ENCODE measurements at places on chromosomes 4 and X.
A peak's percentile ranks its signal among the peaks of the same experiment; 100 is the strongest.

DNA sequence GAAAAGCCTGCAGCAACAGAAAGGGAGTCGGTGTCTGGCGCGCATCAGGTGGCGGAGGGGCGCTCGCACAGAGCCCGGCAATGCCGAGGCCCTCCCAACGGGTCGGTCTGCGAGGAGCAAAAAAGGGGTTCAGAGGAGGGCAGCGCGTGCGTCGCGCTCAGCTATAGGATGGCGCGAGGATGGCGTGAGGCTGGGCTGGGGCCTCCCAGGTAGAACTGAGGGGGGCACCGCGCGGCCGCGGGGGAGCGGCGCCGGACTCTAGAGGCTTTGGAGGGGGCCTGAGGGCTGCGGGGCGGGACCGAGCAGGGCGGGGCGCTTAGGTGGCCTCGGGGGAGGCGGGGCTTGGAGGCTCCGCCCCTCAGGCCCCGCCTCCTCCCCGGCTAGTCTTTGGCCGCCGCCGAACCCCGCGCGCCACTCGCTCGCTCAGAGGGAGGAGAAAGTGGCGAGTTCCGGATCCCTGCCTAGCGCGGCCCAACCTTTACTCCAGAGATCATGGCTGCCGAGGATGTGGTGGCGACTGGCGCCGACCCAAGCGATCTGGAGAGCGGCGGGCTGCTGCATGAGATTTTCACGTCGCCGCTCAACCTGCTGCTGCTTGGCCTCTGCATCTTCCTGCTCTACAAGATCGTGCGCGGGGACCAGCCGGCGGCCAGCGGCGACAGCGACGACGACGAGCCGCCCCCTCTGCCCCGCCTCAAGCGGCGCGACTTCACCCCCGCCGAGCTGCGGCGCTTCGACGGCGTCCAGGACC, at the start of gene PGRMC1:
PGRMC1 (plus strand) TSS at position 414 of the 751 bp plus-strand sequence; CDS start at position 493, 79 bp downstream.
- peak; percentile 85 for DNase-seq

DNA sequence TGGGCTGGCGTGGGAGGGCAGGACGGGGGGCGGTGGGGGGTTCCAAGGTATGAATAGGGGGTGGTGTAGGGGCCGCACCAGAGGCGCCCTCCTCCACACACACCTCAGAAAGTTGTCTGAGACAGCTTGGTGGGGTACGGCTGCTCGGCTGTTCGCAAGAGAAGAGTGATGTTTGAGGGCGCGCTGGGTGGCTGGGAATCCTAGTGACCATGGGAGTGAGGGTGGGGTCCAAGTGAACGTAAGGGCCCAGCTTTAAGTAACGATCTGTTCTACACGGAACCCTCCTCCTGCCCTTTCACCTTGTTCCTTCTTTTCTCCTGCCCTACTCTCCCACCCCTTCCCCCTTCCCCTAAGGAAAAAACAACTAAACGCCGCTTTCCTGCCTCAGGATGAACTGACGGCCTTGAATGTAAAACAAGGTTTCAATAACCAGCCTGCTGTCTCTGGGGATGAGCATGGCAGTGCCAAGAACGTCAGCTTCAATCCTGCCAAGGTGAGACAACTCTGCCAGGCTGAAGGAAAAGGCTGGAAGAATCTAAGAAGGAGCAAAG, 664 bp downstream of the MED12 start:
- DNase-seq, result no peak

DNA sequence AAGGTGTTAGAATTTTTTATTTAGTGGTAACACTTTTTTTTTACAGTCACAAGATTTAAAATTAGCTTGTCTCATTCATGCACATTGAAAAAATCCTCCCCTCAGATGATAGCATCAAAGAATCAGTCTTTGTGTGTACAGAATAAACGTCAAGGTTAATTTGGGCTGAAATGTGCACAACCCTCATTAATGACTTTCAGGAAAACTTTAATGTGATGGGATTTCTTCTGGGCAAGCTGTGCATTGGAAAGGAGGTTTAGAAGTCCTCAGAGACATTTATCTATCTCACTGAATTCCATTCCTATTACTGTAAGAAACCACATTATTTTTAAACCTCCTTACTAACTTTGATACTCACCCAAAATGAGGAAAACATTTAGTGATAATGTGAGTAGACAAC, 88.2 kb upstream of the TECRL start:
- DNase-seq, result no peak

- DNase-seq, result no peak
Measured at GRCh38 chr4:114599903-114600552, 1.4 kb downstream of the UGT8 start.

- peak; percentile 52 for DNase-seq
Measured at GRCh38 chrX:150361070-150361776, 1.9 kb upstream of the MAMLD1 start.

DNA sequence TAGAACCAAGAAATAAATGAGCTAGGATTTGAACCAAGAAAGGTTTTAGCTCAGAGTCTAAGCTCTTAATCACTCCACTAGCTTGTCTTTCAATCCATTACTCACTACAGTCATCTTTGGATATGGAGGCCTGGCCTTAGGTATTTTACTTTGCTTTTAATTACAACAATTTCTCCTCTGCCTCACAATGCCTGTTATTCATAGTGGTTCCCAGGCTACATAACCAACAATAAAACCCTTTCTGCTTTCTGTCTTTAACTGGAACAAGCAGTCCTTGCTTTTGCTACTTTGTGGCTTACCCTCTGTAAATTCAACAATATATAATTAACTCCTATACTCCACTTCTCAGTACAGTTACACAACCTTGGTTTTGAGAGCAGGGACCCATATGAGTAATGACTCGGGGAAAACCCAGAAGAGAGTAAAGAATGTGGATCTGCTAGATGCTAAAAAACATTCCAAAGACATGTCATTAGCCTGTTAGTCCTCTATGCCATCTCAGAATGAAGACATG, 94.7 kb upstream of the NAP1L5 start:
- no peak for DNase-seq

DNA sequence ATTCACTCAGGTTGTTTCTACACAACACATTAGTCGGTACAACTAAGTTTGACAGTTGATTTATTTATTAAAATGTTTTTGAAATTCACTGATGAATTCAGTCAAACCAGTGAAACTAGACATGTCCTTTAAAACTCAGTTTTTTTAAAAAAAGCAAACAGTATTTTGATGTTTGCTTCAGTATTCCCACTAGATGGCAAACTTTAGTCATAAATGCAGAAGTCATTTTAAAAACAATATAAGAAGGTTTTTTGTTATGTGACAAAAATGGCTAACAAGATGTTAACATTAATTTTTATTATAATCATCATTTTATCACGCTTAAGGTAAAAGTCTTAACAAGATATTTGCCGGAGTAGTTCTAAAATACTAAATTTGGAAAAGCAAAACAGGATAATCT, 1337.8 kb upstream of the DIAPH2 start:
- DNase-seq, result no peak

GRCh38 chrX:146754268-146754667, 55.3 kb upstream of the CXorf51B start:
- no peak for DNase-seq

GRCh38 chr4:142817442-142817841, 28.7 kb downstream of the INPP4B start:
- no peak for DNase-seq

DNA sequence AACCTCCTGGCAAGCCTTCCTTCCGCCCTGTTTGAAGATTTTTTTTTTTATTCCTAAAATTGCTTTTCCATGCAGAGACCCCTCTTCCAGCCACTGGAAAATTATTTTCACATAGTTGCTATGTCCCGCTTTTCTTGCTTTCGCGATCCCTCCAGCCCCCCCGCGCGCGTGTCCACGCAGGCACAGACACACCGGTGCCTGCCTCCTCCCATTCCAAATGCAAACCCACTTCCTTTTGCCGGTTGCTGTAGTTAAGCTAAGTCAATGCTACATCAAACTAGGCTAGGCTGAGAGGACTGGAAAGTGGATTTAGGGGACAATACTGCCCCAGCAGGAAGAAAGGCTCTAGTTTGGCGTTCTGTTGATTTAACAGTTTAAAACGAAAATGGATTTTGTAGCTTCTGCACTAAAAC, 111.0 kb downstream of the DHX15 start:
- DNase-seq, result no peak

DNA sequence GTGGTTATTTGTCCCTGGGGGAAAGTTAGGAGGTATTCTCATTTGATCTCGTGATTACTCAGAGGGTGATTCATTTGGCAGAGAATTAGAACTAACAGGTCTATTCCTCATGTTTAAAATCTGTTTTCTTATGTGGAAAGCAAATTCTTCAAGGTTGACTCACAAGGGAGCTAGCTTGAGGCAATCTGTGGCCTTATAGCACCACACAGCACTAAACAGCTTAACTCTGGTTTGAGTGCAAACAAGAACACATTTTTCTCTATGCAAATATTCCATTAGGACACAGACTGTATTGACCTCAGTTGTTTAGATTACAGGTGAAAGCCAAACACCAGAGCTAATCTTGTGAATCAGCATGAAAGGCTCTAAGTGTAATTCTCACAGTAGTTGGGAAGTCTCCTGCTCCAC, 694.4 kb upstream of the POU3F4 start:
- DNase-seq, result no peak

DNA sequence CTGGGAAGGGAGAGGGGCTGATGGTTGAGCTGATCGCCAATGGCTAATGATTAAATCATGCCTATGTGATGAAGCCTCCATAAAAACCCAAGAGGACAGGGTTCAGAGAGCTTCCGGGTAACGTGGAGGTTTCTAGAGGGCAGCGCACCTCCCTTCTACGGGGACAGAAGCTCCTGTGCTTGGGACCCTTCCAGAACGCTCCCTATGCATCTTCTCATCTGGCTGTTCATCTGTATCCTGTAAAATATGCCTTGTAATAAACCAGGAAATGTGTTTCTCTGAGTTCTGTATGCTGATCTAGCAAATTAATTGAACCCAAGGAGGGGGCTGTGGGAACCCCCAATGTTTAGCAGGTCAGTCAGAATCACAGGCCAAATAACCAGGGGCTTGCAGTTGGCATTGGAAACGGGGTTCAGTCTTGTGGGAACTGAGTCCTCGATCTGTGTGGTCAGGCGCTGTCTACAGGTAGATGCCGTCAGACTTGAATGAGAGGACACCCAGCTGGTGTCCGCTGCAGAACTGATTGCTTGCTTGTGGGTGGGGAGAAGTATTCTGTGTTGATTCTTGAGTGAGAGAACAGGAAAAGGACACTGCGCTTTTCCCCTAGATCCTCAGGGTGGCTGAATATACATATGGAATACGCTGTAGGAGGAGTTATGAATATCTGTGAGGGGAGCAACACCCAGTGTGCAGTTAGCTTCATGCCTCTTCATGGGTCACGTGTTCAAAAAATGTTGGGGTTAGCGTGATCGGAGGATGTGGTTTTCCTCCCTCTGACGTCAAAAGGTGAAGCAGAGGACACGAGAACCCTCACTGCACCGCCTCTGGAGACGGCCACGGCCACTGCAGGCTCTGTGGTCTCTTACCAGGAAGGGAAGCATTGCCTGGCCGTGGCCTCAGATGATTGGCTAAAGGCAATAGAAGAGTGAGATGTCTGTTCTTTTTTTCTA, 29.2 kb downstream of the HTT-AS start:
- no peak for DNase-seq

DNA sequence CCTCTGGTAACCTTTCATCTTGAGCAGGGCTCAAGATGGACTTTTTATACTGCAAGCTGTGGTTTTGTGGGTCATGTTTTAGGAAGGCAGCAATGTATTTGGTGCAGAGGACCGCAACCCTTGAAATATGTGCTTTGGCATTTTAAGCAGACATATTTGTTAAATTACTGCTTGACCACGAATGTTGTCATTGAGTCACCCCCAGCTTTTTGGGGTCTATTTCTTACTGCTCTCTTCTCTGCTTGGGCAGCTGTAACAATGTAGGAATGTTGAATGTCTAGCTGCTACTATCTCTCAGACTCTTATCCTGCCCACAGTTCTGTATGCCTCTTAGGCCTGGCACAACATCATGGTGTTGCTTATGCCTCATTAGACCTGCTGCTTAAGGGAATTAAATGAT, 6.0 kb downstream of the RBPJ start:
- DNase-seq, result no peak

DNA sequence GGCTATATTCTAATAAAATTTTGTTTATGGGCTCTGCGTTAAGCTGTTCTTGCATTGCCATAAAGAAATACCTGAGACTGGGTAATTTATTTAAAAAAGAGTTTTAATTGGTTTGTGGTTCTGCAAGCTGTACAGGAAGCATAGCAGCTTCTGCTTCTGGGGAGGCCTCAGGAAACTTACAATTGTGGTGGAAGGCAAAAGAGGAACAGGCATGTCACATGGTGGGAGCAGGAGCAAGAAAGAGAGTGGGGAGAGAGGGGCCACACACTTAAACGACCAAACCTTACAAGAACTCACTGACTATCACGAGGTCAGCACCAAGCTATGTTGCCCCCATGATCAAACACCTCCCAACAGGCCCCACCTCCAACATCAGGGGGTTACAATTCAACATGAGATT, 74.0 kb downstream of the FHDC1 start:
- no peak for DNase-seq

DNA sequence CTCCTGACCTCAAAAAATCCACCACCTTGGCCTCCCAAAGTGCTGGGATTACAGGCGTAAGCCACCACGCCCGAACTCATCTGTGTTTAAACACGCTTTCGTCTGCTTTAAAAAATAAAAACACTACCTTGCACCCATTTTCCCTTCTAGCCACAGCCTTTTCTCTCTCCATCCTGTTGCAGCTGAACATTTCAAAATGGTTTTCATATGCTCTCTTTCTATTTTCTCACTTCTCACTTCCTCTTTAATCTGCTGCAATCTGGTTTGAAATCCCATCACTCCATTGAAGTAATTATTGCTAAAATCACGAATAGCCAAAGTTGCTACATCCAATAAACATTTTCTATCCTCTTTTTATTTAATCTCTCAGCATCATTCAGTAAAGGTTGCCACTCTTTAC, 70.0 kb downstream of the DCHS2 start:
- DNase-seq, result no peak

Measured in ovary (tissue), 10 donors.